ENCODE measurements at places on chromosomes 11 and 22. TPM values are rescaled to one million over a fixed set of nuclear protein-coding genes. Genes with fewer than 3 reads are reported as not detected.

GRCh38 chr22:23857606-23858483 lies at the start of gene SLC2A11:
SLC2A11 (plus strand) TSS chr22:23857875; CDS start chr22:23858000, 125 bp downstream.
- DNase-seq: peak; percentile 95

GRCh38 chr11:118224511-118225188 lies at the start of gene JAML:
JAML (minus strand) TSS chr11:118225011; CDS start chr11:118214866, 10,145 bp downstream.
- no peak for DNase-seq

DNA sequence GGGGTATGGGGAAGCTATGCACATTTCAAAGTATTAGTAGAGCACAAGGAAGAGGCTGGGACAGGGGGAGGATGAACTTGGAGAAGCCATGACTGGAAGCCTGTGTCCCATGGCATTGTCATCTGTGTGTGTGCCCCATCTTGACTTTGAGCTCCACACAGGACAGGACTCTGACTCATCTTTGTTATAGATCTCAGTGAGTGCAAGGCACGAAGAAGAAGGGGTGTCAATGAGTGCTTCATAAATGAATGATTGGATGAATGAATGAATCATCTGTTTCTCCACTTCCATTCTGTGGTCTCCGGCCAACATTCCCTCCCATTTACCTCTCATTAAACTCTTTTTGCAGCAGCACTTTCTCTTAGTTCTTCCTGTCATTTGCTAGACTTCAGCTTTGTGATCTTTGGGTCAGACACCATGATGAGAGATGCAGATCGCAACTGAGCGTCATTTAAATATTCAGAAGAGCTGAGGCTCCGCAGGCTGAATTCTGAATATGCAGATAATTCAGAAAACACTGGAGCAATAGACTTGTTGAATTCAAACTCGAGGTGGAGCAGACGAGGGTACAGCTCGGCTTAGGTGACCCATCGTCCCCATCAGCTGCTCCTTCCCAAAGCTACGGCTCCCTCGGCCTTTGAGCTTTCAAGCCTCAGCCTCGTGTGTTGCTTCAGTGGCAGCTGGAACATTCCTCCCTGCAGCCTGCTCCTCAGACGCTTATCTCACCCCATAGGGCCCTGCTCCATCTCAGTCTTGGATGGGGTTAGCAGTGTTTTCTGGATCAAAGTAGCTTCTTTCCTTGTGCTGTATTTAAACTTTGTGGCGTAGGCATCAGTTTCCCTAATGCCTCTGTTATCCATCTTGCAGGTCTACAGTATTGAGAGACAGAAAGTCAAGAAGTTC lies 30.8 kb downstream of the APOL3 start:
- DNase-seq: no peak

DNA sequence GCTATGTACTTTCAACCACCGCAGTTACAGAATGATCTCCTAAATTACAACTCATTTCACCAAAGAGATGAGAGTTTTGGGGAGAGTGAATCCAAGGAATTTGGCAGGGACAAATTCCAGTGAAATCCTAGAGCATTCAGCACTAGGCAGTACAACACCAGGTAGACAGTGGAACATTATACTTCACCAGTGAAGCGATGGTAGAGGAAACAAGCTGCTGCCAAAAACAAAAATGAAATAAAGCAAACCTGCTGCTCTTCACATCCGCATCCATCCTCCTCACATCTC lies 16.9 kb downstream of the SMCO4 start:
- no peak for DNase-seq

GRCh38 chr11:9947231-9947864 lies 283.5 kb downstream of the SWAP70 start:
- DNase-seq: no peak

GRCh38 chr11:106017093-106017492 lies 4.9 kb downstream of the MSANTD4 start:
- no peak for DNase-seq

GRCh38 chr22:37186228-37186996 lies 1.6 kb downstream of the C1QTNF6 start:
- DNase-seq: no peak

GRCh38 chr11:95338430-95338991 lies 107.5 kb upstream of the SESN3 start:
- DNase-seq: peak; percentile 50

DNA sequence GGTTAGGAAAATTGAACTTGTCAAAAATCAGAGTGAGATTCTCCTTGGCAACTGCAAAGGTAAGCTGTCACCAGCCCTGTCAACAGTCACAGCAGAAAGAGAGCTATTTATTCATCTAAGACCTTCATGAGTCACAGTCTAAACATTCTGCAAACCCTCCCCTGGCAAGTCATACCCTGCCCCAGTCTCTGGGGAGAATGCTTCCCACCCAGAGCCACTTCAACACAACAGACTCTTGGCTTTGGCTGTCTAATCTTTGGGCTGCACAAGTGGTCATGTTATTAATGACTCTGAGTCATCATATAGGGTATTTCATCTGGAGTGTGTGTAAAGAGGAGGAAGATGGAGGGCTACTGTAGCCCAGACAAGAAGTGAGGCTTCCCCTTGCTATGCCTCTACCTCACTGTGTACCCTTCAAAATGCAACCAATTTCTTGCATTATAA lies 153.4 kb downstream of the CCDC34 start:
- DNase-seq: peak; percentile 40

CCDC81 gene
- total RNA-seq: 0.17 TPM

VPREB3 gene
- not detected for total RNA-seq

ADM2 gene
- total RNA-seq: 7.3 TPM

VWA5A gene
- total RNA-seq: 23.3 TPM

MAJIN gene
- total RNA-seq: 7.4 TPM

PLAAT5 gene
- total RNA-seq: 25.7 TPM

Data from prostate gland (tissue), 2 donors.